ENCODE measurements at places on chromosomes 4 and X. TPM values are rescaled to one million over a fixed set of nuclear protein-coding genes. Genes with fewer than 3 reads are reported as not detected.

MAGEE2 gene
- polyA plus RNA-seq, result 0.56 TPM

FGF13 gene
- polyA plus RNA-seq, result 5.6 TPM

STPG2 gene
- polyA plus RNA-seq, result not detected

PF4V1 gene
- polyA plus RNA-seq, result not detected

BEX4 gene
- polyA plus RNA-seq, result 133 TPM

PCDH19 gene
- 3.3 TPM for polyA plus RNA-seq

UGT2B17 gene
- not detected for polyA plus RNA-seq

TRIM75 gene
- not detected for polyA plus RNA-seq

XAGE1B gene
- polyA plus RNA-seq, result not detected

TAF1 gene
- polyA plus RNA-seq, result 14.1 TPM

DIPK2B gene
- 8.6 TPM for polyA plus RNA-seq

IL2 gene
- polyA plus RNA-seq, result not detected

TMEM154 gene
- polyA plus RNA-seq, result 2.9 TPM

EMD gene
- polyA plus RNA-seq, result 111 TPM

ARMCX4 gene
- polyA plus RNA-seq, result 6.7 TPM

GLOD5 gene
- polyA plus RNA-seq, result 1.2 TPM

IL13RA2 gene
- not detected for polyA plus RNA-seq

COL25A1 gene
- not detected for polyA plus RNA-seq

AADAT gene
- polyA plus RNA-seq, result 3.1 TPM

EIF2S3 gene
- polyA plus RNA-seq, result 55.8 TPM

GABRG1 gene
- 1.8 TPM for polyA plus RNA-seq

TMPRSS11D gene
- not detected for polyA plus RNA-seq

DKK2 gene
- polyA plus RNA-seq, result 0.64 TPM

COX7B2 gene
- not detected for polyA plus RNA-seq

VGLL1 gene
- polyA plus RNA-seq, result not detected

PCSK1N gene
- polyA plus RNA-seq, result 267 TPM

RHOXF2B gene
- polyA plus RNA-seq, result not detected

RBMXL3 gene
- polyA plus RNA-seq, result not detected
